GDM1 (cell line): ENCODE measurements at places on chromosomes 2 and 18.

DNA sequence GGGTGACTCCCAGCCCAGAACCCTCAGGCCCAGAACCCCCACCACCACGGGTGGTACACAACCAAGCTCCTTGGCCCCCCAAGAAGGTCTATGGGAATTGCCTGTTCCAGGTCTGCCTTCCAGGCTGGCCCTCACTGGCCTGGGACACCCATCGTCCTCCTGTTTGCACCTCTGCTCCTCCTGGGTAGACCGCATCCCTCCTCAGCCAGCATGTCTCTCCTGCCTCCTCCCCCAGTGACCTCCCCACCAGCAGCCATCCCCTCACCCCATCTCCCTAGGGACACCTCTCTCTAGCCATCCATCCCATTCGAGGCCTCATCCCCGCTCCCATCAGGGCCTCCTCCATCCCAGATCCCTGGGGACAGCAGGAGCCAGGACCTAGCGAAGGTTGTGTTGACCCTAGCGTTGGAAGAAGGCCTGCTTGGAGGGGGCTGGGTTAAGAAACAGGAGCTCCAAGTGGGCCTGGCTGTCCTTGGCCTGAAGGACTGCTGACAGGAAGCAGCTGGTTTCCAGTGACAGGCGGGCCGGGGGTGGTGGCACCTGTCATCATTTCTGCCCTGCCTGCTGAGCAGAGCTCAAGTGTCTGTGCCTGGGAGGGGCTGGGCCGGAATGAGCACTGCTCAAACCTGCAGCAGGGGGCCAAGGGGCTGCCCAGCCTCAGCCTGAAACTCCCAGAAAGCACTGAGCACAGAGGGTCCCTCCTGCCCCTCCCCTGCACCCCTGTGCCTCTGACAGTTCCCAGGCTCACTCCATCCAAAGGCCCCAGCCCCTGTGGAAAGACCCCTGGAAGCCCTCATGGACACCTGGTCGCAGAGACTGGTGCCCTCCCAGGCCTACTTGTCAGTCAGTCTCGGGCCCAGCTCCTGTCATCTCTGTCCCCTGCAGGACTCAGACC, 96.0 kb upstream of the OTOS start:
- no peak for DNase-seq

DNA sequence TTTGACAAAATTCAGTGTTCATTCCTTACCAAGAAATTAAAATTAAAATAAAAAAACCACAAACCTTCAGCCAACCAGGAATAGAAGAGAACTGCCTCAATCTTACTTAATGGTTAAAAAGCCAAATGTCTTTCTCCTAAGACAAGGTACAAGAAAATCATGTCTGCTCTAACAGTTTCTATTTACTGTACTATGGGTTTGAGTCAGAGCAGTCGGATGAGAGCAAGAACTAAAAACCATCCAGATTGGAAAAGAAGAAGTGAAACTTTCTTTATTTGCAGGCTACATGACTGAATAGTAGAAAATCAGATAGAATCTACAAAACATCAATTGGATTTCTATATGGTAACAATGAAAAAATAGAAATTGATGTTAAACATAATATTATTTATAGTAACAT, 555.5 kb upstream of the TNP1 start:
- DNase-seq: no peak

DNA sequence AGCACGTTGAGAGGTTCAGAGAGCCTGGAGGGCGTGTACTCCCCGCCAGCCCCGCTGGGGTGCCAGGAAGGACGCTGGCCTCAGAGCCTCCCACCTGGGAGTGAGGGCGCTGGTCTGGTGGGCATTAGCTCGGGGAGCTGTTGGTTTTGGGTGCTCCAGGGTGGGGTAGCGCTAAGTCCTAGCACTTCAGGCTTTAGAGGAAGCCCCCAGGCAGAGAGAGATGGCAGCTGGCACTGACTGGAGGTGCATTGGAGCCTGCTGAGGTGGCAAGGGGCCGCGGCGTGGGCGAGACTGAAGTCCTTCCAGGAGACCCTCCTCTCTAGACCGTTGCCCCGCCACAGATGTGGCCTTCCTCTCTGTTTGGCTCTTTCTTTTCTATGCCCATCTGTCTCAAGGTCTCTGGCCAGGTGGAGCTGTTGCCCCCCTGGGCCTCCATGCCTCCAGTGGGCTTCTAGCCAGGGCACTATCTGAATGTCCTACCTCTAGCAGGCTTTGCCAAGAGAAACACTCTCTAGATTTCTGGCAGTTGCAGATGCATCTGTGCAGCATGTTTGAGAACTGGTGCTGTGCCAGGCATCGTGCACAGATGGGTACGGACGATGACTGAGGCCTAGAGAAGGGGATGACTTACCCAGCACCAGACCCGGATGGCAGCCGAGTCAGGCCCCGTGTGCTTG, 6.6 kb downstream of the CAPN10 start:
- DNase-seq: no peak

GRCh38 chr2:218878926-218879761, 1.5 kb upstream of the WNT10A start:
- no peak for DNase-seq

DNA sequence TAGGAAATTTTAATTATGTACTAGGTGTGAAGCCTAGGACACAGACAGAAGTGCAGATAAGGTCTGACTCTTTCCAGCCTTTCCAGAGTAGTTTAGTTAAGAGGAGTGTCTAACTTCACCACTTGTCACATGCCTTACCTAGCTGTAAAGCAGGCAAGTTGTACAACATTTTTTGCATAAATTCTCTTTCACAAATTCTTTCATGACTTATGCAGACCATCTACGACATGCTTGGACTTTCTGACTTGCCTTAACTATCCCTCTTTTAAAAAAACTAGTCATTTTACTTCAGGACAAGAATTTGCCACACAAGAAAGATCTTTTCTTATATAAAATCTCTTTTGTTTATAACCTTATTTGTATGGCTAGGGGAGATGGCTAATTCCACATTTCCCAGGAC, 1273.6 kb upstream of the SLC39A10 start:
- no peak for DNase-seq

DNA sequence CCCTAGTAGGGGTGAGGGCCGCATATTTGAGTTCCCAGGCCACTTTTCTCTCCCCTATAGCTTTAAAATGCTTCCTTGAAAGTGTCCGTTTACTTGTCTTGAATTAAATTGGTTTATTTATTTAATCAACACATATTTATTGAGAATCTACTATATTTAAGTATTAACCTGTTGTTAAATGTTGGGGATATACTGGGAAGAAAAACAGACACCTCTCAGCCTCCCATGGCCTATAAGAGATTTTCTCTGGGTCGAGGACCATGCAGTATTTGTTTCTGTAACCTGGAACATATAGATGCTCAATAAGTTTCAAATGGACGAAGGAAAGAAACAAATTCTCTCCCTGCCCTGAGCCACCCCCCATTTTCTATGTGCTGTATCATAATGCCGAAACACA, 98.6 kb downstream of the INSIG2 start:
- DNase-seq: no peak
